ENCODE measurements at places on chromosomes 3 and 15.

DNA sequence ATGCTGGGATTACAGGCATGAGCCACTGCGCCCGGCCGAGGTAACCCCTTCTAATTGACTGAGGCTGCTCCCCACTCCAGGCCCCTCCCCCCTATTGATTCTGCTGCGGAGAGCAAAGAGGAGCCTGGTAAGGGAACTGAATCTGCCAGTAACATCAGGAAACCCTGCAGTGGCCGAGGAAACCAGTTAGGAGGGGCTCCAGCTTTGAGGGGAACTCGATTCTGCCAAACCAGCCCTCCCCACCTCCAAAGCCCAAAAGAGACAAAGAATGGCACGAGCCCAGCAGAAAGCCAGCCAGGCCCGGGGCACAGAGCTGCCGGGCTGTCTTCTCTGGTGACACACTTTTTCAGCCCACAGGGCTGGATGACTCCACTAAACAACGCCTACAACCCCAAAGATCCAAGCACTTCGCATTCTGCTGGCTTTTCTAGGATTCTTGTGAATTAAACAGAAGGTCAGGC is 15.0 kb upstream of the ACAD9 start:
- DNase-seq, result no peak

- DNase-seq, result peak; percentile 60
Measured at GRCh38 chr3:13420831-13421765, 976 bp upstream of the NUP210 start.

DNA sequence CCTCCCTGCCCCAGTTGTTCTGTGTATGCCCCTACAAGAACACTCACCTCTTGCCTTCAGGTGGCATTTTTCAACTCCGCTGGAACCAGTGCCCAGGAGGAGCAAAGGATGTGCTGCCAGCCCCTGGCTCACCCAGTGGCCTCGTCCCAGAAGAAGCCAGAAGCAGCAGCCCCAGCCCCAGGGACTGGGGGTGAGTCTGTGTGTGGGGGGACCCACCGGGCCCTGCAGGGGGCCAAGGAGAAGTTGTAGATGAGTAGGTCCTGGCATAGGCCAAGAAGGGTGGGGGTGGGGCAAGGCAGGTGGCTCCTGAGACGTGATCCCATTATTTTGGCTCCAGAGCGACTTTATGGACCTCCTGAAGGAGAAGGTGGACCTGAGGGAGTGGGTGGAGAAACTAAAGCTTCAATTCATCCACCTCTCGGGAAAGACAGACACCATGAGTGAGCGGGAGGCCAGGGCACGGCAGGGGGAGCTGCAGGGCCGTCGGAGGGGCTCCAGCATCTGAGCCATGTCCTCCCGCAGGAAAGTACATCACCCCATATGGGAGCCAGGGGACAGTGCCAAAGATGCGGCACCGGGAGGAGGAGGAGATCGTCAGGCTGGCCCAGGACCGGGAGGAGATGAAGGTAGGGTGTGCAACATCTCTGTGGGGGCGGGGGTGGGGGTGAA is 29.3 kb downstream of the NGRN start:
- DNase-seq, result no peak

GRCh38 chr3:111068574-111068973 is 3.0 kb upstream of the NECTIN3 start:
- DNase-seq, result no peak

DNA sequence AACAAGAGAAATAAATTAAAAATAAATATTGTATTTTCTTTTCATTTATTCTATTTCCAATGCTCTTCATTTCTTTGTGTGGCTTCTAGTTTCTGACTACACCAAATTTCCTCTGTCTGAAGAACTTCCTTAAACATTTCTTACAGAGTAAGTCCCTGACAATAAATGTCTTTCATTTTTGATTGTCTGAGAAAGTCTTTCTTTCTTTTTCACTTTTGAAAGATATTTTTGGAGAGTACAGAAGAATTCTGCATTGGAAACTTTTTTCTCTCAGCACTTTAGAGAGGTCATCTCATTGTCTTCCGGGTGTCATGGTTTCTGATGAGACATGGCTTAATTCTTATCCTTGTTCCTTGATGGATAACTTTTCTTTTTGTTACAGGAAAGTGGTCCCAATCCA is 119.6 kb downstream of the MOBP start:
- DNase-seq, result no peak

DNA sequence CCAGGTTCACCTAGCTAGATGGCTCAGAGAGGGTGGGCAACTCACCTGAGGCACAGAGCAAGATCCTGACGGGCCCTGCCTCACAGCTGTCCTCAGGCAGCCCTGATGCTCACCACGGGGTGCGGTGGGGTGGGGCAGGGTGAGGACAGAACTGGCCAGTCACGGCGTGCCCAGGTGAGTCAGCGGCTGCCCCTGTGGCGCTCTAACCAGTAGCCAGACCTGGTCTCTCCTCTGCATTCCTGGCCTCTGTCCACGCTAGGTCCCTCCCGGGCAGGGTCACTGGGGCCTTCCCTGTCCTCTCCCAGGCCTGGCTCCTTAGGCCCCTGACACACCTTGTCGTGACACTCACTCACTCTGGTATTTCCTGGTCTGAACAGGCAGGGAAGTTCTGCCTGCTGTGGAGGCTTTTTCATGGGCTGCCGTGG is 901 bp downstream of the ALS2CL start:
- no peak for DNase-seq

DNA sequence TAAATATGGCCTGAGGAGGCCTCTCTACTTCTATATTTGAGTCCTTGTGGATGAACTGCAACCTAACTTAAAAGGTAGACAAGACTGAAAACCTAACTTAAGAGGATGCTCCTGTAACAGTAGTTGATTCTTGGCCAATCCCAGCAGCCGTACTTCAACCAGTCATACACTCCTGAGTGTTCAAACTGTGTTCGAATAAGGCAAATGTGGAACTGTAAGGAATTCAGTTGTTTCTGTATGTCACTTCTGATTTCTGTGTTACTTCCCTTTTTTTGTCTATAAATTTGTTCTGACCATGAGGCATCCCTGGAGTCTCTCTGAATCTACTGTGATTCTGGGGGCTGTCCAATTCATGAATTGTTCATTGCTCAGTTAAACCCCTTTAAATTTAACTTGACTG is 20.5 kb downstream of the GALK2 start:
- no peak for DNase-seq

- no peak for DNase-seq
Measured at GRCh38 chr3:100546020-100546744, 53.8 kb downstream of the TMEM45A start.

- DNase-seq, result no peak
Measured at GRCh38 chr3:157384031-157384430, 52.6 kb upstream of the PTX3 start.

- DNase-seq, result no peak
Measured at GRCh38 chr3:165859061-165859460, 21.8 kb upstream of the BCHE start.

DNA sequence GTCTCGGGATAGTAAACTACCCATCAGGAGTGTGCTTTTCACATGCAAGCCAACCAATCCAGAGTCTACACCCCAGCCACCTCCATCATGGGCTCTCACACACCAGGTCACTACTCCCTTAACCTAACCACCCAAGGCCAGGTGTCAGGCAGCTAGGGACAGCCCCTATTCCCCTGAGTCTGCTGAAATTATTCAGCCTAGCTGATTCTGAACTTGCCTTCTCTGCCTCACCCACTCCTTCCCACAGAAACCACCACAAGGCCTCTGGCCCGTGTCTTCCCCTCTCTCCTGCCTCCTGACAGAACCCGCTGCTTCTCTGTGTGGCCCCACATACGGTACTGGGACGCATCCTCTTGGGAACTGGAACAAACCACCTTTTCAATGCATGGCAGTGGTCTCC is 82.1 kb downstream of the PCSK6 start:
- no peak for DNase-seq

DNA sequence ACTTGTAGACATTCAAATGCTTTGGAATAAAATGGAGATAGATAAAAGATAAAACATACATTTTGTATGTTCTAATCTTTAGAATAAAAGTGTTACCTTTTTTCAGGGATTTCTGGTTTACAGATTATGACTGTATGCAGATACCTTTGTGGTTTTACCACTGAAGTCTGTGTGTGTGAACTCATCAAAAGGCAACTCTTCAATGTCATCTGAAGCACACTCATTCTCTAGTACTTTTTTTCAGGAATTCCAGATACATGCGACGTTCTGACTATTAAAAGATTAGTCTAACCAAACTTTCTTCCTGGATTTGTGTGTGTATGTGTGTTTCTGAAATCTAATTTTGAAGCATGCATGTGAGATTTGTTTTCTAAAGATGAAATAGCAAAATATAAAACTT is 188.6 kb downstream of the NLGN1 start:
- DNase-seq, result no peak

- no peak for DNase-seq
Measured at GRCh38 chr3:95731753-95732152, 1082.6 kb upstream of the EPHA6 start.

DNA sequence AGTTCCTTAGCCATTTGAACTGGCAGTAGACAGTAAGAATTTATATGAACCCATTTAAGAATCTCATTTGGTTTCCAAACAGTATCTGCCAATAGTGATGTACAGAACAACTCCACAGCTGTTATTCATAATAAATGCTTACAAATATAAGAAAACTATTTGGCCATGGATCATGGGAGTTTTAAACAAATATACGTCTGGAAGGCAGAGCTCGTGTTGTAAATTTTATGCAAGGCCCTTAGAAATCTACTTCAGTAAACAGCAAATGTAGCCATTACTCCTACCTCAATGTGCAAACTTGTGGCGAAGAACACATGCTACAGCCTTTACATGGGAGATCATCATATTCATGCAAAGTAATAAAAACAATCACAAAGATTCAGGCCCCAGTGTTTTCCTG is 65.3 kb upstream of the NANOGP8 start:
- DNase-seq, result no peak

Measured in stimulated activated CD8-positive, alpha-beta memory T cell treated with anti-CD3 and anti-CD28 coated beads, Interleukin-2, amount 100 ng/mL, for 48 hours (primary cell).